ENCODE measurements at places on chromosomes 7 and 10. TPM values are rescaled to one million over a fixed set of nuclear protein-coding genes. Genes with fewer than 3 reads are reported as not detected.

- peak; percentile 65 for DNase-seq
Observed at GRCh38 chr7:3089493-3089892, 45.8 kb upstream of the CARD11 start.

DNA sequence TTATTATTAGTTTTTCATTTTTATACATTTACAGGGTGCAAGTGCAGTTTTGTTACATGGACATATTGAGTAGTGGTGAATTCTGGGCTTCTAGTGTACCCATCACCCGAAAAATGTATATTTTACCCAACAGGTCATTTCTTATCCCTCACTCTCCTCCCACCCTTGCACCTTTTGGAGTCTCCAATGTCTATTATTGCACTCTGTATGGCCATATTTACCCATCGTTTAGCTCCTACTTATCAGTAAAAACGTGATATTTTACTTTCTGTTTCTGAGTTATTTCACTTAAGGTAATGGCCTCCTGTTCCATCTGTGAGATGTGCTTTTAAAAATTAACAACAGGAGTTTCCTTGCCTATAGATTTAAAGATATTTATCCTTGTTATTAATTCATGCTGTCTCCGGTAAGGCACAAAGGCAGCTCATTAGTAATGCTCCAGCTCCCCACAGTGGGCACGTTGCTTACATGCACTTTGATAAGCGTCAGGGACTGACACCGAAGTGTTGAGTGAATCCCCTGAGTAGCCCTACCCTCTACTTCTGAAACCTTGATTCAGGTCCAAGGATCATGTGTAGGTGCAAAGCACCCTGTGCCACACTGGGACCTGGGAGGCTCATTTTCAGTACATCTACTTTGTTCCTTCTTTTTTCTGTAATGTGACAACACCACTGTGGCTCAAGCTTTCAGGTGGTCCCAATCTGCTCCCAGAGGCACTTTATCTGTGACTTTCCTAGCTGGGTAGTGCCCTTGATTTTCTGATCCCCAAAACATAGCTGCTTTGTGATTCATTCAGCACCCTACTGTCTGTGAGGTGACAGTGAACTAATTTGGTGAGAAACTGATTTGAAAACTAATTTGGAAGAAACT lies 27.3 kb downstream of the HYAL4 start:
- DNase-seq: peak; percentile 55

DNA sequence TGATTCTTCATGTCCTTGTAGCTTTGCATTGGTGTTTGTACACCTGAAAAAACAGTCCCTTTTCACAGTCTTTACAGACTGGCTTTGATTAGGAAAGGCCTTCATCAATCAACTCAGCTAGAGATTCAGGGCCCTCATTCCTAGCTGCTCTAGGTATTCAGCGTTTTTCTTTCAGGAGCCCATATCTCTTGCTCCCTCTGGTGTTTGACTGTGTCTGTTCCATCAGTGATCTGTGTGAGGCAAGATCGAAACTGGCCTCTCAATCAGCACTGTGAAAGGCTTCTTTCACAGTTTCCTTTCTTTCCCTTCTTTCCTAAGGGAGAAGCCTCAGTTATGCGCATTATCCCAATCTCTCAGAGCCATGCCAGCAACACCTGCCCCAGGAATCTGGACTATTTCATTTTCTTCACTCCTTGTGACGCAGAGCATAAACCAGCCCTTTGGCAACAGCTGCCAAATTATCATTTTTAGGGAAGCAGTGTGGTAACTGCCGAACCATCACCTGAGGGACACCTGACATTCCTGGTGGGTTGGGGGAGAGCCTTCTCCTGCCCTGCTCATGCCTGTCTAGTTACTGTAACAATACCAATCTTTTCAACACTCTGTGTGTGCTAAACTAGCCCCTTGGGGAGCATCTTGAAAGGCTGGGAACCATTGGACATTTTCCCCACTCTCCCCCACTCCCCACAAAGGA lies 75.7 kb upstream of the CCDC71L start:
- peak; percentile 71 for DNase-seq

GRCh38 chr10:13858709-13859108 lies 271.9 kb downstream of the PRPF18 start:
- no peak for DNase-seq

DNA sequence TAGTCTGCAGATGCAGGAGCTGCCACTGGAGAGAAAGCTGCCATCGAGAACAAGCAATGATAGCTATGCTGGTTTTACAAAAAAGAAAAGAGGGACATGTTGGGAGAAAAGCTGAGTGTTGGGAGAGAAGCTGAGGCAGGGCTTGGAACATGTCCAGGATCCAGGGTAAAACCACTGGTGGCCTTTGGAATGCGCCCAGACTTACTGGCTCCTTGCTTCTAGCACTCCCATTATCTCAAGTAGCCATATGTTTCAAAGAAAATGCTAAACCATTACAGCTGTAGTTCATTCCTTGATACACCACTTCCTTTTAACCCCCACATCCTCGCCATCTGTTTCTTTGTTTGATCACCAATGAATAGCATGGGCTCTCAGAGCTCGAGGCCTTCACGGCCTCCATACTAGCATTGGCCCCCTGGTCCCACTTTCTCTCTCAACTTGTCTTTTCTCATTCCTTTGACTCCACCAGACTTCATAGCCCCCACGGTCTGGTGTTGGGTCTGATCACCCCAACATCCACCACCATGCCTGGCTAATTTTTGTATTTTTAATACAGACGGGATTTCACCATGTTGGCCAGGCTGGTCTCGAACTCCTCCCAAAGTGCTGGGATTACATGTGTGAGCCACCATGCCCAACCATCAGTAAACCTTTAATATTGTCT lies 23.8 kb upstream of the PLAC9 start:
- no peak for DNase-seq

GRCh38 chr10:85430991-85431390 lies 935.6 kb downstream of the GRID1 start:
- peak; percentile 14 for DNase-seq

DNA sequence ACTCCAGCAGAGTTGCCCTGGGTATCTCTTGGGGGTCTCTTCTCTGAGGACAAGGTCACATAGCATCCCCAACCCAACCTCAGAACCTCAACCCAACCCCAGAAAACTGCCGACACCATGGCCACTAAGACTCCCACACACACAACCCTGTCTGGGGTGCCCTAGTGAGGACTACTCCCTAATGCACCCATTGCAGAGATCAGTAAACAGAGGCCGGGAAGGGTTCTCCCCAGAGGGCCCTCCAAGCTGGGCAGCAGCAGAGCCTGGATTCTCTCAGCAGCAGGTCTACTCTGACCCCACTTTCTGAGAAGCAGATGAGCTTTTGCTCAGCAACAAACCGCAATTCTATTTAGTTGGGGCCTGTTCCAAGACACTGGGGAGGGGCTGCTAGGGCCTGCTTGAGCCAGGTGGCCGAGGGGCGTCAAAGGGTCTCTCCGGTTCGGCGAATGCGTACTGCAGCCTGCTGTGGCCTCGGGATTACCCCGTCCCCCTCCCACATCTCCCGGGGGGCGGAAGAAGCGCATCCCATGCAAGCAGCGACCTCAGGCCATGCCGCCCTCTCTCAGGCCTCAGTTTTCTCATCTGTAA lies 828 bp downstream of the OGDHL start:
- DNase-seq: no peak

DNA sequence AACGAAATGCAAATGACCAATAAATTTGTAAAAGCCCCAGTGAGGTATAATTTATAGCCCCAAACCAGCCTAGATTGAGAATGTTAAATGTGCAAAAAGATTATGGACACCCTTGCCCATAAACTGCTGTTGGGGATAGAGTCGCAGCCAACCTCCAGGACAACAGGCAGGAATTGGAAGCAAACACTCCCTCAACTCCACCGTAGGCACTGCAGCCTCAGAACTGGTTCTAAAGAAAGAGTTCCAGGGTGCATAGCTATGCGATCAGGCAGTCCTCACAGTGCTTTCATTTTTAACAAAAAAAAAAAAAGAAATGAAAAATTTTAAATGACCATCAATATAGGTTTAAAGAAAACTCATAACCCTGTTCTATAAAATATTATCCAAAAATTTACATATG lies 86.2 kb downstream of the CXCL12 start:
- DNase-seq: no peak

- DNase-seq: no peak
Observed at GRCh38 chr7:142808461-142808801, 37.7 kb downstream of the PRSS2 start.

DNA sequence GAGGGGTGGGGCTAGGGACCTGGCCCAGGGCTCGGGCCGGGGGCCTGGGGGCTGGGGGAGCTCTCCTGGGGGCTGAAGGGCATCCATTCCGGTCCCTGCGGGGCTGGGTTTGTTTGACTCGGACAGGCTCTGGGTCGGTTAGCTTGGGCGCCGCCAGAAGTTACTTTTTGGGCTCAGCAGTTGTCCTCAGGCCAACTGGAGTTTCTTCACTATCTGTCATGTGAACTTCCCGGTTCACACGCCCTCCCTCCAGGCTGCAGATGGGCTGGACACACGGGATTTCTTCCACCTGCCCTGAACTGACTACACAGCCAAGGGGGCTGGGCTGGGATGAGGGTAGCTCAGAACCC lies 3.8 kb downstream of the SLC4A2 start:
- no peak for DNase-seq

DNA sequence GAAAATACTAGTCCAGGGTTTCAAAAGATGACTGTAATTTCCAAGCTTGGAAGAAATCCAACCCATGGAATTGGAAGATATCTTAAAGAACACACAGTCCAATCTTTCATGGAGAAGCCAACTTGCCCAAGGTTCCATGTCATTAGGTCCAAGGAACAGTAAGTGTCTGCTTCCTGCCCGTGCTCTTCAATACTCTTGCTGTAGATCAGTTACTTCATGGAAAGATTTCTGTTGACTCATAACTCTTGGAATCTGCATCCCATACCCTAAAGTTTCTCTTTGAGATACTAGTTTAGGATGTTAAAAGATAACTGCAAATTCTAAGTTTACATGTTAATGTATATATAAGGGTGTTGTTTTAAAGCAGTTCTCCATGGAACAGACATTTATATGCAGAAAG lies 127.9 kb upstream of the SLC13A1 start:
- no peak for DNase-seq

GRCh38 chr10:31623947-31624346 lies 304.7 kb downstream of the ARHGAP12 start:
- DNase-seq: no peak

DNA sequence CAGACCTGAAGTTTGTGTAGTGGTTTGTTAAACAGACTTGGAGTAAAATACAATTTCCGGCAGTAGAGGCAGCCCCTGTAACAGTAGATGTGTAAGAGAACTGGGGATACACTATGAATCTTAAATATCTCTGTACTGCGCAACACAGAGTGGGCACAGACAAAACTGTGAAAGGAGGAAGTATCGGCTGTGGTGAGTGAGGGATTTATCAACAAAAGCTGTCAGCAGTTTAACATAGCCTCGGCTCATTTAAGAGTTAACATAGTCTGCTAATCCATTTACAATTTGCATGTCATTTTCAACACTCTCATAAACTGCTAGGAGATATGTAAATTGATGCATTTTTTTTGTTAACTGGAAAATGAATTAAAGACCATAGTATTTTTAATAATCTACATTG lies 225.2 kb downstream of the ZWINT start:
- DNase-seq: no peak

DNA sequence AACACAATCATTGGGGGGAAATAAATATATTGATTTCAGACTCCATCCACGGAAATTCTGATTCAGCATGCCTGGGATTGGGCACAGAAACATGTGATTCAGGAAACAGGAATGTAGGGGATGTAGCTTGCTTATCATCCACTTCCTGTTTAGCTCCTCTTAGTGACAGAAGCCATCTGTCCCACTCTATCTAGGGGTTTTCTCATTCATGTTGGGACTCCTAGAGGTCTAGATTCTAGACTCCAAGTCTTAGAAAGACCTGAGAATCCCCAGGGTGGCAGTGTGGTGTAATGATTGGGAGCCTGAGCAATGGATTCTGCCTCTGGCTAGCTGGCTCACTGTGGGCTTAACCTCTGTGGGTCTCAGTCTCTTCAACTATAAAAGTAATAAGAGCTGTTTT lies 67.9 kb downstream of the CDK1 start:
- peak; percentile 31 for DNase-seq

- DNase-seq: no peak
Observed at GRCh38 chr7:155122831-155123230, 52.7 kb downstream of the HTR5A start.

- peak; percentile 56 for DNase-seq
Observed at GRCh38 chr7:70696201-70696754, 435.7 kb upstream of the GALNT17 start.

DNA sequence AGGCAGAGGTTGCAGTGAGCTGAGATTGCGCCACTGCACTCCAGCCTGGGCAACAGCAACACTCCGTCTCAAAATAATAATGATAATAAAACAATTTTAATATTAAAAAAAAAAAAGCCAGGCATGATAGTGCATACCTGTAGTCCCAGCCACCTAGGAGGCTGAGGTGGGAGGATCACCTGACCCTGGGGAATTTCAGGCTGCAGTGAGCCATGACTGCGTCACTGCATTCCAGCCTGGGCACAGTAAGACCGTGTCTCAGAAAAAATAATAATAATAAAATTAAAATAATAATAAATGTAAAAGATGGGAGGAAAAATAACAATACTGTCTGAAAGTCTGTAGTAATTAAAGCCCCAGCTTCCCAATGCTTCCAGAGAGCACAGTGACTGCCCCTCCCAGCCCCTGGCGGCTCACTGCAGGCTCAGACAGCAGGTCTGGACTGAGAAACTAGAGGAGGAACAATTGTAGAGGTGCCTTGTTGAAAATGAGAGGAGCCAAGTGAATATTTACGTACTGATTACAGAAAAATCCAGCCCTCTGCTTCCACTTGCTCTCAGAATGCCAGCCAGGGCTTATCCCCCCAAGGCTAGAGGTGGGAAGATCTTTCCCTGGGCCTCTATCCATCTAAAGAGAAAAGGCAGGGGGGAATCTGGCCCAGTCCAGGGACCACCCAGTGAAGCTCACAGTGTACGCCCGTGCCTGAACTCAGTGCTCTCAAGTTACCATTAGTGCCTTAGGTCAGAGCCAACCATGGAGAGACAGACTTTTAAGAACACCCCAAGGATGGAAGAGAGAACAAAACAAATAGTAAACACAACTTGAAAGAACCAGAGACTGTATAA lies 112.8 kb downstream of the PARD3 start:
- DNase-seq: no peak

- no peak for DNase-seq
Observed at GRCh38 chr10:79176949-79177602, 108.3 kb downstream of the ZMIZ1 start.

DNA sequence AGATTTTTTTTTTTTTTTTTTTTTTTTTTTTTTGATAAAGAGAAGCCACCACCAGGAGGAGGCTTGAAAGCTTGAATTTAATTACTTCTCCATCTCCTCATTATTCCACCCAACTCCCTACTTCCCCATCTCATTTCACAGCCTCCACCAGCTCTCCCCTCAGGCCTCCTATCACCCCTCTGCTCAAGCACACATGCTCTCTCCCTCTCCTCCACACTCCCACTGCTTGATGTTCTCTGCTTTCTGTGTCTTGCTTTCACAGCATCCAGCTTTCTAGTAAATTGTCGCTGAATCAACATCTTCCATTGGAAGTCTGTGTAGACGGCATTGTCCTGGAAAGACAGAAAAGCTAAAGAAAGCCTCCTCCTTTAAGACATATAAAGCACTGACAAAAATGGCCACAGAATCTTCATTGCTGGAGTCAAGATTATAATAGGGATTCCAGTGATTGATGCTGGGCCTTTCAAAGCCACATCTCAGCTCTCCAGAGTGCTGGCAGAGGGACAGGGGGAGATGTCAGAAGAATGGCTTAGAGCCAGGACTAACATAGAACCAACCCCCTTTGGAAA lies 58.3 kb downstream of the DOCK4 start:
- no peak for DNase-seq

LRRD1 gene
- 0.12 TPM for total RNA-seq

LMBR1 gene
- 48.2 TPM for total RNA-seq

PNLIPRP3 gene
- not detected for total RNA-seq

TRPV5 gene
- not detected for total RNA-seq

CYP3A5 gene
- not detected for total RNA-seq

SPAM1 gene
- not detected for total RNA-seq

SLC18A3 gene
- not detected for total RNA-seq

GPER1 gene
- total RNA-seq: 1.5 TPM

Data from H4 (cell line).